ENCODE measurements at places on chromosomes 13 and 19.

- DNase-seq = no peak
These were observed 24.6 kb upstream of the SEMA6B start for GRCh38 chr19:4583961-4584669.

GRCh38 chr19:48654299-48655059 is 8.5 kb upstream of the CA11 start:
- no peak for DNase-seq

DNA sequence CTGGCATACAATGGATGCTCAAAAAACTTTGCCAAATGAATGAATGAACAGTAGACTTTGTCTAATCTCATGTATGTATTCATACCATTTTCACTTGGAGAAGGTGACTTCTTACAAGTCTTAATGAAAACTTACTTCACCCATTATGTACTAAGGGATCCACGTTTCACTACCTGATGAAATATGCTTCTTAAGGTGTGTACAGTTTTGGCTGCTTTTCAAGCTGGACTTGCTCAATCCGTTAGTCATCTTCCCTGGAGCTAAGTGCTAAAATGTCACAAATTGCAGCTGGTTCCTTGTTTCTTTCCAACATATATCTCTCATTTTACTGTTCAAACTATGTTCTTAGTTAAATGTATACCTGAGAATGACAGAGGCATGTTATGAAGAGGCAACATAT is 4.2 kb upstream of the CCNA1 start:
- no peak for DNase-seq

DNA sequence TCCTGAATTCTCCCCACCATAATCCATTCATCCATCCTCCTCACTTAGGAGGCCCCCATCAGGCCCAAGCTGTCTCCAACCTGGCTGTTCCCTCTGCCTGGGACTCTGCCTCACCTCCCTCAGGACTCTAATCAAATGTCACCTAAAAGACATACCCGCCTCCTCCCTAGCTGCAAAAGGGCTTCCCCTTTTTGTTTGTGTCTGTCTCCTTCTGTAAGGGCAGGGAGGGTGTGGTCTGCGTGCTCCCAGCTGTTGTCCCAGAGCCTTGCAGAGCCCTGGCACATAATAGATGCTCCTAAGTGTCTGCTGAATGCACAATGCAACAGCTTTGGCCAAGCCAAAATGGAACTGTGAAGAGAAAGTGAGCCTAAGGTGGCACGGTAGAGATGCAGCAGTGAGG is 4.4 kb downstream of the TRIR start:
- DNase-seq = no peak

All from activated CD4-positive, alpha-beta T cell treated with anti-CD3 and anti-CD28 coated beads for 24 hours (primary cell).